ENCODE measurements at places on chromosomes 2 and 18. TPM values are rescaled to one million over a fixed set of nuclear protein-coding genes. Genes with fewer than 3 reads are reported as not detected.

ASAP2 gene
- total RNA-seq, result 9.0 TPM

DNA sequence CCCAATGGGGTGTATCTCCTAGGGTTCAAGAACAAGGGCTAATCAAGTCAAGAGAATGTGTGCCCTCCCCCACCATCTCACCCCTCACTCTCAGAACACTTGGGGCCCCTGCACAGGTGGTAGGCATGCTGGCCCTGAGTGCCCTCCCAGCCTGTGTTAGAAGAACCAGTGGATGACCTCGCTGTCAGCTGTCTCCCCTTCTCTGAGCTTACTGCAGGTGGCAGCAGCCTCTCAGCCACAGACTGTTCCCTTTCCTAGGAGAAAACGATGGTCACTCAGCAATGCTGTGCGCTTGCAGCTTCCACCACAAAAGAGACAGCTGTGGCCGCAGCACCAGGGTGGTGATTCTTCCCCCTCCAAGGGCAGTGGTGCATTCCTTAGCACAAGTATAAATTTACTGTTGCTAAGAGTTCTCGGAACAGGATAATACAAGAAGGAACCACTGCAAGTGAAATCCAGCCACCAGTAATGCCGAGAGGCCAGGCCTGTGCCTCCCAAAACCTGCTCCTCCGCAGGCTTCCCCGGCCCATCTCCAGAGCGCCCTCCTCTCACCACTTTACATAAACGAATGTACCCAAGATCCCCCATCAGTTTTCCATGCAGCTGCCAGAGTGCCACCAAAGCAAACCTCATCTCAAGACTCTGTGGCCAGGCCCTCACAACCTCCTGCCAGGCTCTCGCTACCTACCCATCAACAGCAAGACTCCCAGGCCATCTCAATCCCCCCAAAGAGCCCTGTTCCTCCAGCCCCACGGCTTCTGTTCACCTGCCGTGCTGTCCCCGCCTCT, 935 bp upstream of the RAMP1 start:
- DNase-seq, result peak; percentile 70

DNA sequence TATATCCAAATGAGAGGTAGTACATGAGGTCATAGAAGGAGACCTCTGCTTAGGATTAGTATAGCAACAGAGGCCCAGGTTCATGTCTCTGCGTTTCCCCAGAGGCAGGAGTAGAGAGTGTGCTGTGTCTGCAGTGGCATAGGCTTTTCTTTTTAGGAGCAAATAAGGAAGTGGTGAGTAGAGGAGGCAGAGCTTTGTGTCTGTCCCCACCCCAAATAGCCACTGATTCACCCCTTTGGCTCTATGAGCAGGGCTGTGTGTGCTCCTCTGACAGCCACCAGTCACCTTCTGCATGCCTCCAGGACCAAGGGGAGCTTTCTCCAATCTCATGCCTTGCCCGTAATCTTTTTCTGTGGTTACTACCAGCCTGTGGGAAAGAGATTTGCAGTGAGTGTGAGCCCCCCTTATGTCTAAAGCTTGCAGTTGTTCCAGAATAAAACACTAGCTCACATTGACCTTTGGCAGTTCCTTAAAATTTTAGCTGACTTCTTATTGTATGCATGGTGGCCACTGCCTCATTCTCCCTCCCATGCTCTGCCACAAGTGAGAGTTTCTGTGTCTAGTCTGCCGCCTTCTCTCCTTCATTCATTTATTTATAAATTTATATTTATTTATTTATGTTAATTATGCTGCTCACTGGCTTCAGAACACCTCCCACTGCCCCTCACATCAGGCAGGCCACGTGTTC, 23.5 kb upstream of the ELAC1 start:
- peak; percentile 44 for DNase-seq

NR4A2 gene
- total RNA-seq, result 0.86 TPM

DNA sequence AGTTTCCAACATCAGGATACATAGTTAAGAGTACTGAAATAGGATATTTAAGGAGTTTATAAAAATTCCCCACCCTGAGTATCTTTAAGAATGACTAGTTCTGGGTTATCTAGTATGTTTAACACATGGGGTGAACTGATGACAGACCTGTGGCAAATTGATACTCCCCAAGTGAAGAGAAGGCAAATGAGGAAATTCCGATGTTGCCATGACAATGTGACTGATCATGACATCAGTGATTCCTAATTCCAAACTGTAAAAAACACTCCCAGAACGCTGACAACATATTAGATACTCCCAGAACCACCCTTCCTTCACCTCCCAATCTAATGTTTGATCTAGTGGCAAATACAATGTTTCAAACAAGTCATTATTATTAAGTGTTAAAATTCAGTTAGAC, 77.6 kb downstream of the RBMS1 start:
- no peak for DNase-seq

- DNase-seq, result no peak
These were observed 51.7 kb downstream of the COBLL1 start for GRCh38 chr2:164789968-164790367.

ALK gene
- total RNA-seq, result 0.11 TPM

- no peak for DNase-seq
These were observed 355.2 kb downstream of the GALNT13 start for GRCh38 chr2:154226931-154227330.

CABYR gene
- total RNA-seq, result not detected

RFX8 gene
- not detected for total RNA-seq

GRCh38 chr2:165927353-165927752, 26.2 kb downstream of the TTC21B start:
- DNase-seq, result no peak

THSD7B gene
- 0.20 TPM for total RNA-seq

GRCh38 chr2:232290668-232291067, 87.9 kb upstream of the ALPP start:
- no peak for DNase-seq

SNORC gene
- 0.63 TPM for total RNA-seq

- DNase-seq, result no peak
These were observed 22.6 kb upstream of the PGAP1 start for GRCh38 chr2:196949116-196949515.

GRCh38 chr2:38653715-38654527, 12.0 kb upstream of the GALM start:
- DNase-seq, result no peak

OR6B2 gene
- total RNA-seq, result not detected

LYPD6B gene
- total RNA-seq, result not detected

DOK6 gene
- total RNA-seq, result 0.32 TPM

NTSR2 gene
- 0.36 TPM for total RNA-seq

SNED1 gene
- total RNA-seq, result 8.6 TPM
